ENCODE measurements at places on chromosomes 5 and 9. TPM values are rescaled to one million over a fixed set of nuclear protein-coding genes. Genes with fewer than 3 reads are reported as not detected.

DNA sequence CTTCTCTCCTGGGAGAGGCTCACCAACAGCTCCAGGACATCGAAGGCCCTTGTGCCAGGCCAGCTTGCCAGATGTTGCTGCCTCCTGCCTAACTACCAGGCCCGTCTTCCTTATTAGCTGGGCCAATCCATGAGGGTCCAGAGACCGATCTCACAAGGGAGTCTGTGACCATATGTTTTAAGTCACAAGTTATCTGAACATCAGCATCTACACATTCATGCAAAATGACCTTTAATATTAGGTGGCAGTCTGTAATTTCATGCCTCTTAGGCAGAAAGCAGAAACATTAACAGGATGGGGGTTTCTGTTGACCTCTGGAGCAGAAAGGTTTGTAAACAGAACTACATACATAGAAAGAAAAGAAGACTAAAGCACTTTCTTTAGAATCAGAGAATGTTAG is 75.1 kb upstream of the SLC25A51 start:
- DNase-seq: no peak

The RIGI gene
- total RNA-seq: 8.4 TPM

GRCh38 chr5:81422671-81423070 is 28.7 kb upstream of the ACOT12 start:
- no peak for DNase-seq

DNA sequence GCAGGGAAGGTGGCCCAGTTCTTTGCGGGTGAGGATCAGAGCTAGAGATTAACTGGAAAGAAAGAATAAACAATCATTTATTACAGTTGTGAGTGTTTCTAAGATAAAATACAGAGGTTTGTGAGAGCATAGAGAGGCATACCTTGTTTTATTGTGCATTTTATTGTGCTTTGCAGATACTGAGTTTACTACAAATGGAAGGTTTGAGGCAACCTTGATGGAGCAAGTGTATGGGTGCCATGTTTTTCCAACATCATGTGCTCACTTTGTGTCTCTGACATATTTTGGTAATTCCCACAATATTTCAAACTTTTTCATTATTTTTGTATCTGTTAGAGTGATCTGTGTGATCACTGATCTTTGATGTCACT is 715 bp upstream of the C5orf34 start:
- no peak for DNase-seq

DNA sequence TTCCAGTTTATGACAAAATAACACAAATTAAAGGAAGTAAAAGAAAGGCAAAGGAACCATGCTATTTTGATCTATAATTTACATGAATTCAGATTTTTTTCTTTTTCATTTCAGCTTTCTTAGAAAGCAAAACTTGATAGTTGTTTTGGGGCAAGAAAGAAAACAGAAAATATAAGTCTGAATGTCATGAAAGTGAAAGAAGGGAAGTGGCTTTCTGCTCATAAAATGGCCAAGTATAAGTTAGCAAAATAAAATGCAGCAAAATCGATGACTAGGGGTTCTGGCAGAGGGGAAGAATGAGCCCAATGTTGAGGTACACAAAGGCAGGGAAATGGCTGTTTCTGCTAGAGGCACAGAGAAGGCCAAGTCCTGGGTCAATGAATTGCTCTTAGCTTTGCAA is 3.0 kb upstream of the IFNW1 start:
- no peak for DNase-seq

- DNase-seq: no peak
Measured at GRCh38 chr9:6418764-6419163, 5.8 kb downstream of the UHRF2 start.

DNA sequence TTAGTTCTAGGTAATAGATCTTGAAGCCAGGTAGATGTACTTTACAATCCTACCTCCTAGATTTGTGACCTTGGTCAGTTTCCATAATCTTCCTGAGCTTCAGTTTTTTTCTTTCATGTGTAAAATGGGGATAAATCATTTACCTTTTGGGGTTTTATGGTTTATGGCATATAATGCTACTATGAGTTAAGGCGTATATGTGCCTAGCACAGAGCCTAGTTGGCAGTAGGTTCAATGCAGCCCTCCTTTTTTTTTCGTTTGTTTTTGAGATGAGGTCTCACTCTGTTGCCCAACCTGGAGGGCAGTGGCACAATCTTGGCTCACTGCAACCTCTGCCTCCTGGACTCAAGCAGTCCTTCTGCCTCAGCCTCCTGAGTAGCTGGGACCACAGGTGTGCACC is 28.8 kb downstream of the EGFLAM start:
- DNase-seq: no peak

GRCh38 chr5:119335261-119335677 is 20.6 kb upstream of the TNFAIP8 start:
- no peak for DNase-seq

The IFNK gene
- not detected for total RNA-seq

The TAF11L5 gene
- total RNA-seq: not detected

GRCh38 chr9:99357575-99357974 is 135.5 kb downstream of the SEC61B start:
- no peak for DNase-seq

DNA sequence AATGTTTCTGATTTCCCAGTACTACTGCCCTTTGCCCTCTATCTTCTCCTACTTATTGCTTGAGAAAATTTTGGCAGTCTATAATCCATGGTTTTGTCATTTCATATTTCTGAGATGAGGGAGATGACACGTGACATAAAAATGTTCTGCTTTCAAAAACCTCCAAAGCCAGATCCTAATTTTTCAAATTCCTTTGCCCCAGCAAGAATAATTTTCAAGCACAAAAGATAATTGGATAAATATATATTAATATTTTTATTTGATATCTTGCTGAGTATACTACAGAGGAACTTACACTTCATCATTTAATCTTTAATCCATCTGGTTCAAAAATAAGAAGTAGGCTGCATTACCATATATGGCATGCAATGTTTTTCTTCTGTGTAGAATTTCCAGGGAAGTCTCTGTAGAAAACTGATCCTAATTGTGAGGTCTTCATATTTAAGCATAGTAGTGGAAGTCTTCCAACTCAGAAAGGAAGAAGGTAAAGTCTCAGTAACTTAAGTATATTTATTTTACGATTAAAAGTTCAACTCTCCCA is 1738.8 kb downstream of the EFNA5 start:
- DNase-seq: no peak

GRCh38 chr9:87148331-87149104 is 201.2 kb upstream of the GAS1 start:
- DNase-seq: peak; percentile 74

The MARCHF3 gene
- 47.9 TPM for total RNA-seq

- DNase-seq: no peak
Measured at GRCh38 chr9:78893774-78894401, 597.0 kb downstream of the PSAT1 start.

DNA sequence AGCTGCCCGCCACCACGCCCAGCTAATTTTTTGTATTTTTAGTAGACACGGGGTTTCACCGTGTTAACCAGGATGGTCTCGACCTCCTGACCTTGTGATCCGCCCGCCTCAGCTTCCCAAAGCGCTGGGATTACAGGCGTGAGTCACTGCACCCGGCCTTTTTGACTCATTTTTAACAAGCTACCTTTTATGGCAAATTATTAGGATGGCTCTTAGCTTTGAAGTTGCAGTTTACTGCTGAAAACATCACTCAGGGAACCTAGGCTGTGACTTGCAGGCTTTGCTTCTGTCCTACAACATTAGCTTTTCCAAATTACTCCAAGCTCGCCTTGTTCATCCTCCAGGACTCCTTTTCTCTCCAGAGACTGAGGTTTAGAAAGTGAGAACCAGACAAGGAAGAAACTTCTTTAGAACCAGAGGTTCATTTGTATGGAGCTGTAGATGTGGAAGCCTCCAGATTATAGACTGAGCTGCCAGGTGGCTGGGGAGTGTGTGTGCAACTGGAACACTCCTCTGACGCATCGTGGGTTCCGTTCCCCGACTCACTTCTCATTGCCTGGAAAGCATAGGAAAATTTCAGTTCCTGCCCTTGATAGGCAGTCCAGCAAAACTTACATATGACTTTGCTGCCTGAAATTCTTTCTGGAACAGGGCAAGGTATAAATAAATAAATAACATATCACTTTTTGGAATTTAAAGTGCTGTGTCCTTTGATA is 23.8 kb upstream of the SPTAN1 start:
- DNase-seq: no peak

The CCL27 gene
- total RNA-seq: not detected

GRCh38 chr9:123455187-123455586 is 99.2 kb downstream of the CRB2 start:
- no peak for DNase-seq

DNA sequence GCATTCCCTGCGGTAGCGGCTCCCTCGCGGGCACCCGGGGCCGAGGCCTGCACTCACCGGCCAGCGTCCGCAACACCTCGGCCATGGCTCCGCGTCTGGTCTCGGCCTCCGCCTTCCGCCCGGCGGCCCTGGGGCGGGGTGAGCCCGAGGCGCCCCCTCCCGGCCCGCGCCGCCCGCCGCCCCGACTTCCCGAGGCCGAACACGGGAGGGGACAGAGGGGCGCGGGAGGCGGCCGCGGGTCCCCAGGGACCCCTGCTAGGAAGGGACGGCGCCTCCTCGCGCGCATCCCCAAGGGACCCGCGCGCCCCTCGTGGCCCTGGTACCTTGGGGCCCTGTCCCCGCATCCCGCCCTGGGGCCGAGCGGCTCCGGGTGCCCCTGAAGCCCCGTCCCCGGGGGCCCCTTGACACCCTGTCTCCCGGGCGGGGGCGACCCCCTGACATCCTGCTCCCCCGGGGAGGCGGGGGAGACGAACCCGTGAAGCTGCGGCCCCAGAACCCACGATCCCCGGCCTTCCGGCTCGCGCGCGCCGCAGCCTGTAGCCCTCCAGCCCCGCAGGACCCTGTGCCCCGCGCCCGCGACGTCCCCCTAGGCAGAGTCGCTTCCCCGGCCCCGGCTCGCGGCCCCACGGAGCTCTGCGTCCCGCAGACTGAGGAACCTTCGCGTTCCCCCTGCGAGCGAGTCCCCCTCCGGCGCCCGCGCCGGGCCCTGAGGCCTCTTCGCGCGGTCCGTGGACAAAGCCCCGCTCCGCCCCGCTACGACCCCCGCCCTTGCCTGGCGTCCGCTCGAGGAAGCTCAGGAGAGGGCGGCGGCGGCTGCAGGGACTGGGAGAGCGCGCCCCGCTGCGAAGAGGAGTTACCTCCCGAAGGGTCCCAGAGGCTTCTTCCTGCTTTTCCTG is at the start of gene ABO:
Gene ABO, minus strand, starts transcription at position 97 of the 896 bp plus-strand sequence.
- peak; percentile 45 for DNase-seq

- no peak for DNase-seq
Measured at GRCh38 chr5:139105621-139106071, 92.5 kb downstream of the SIL1 start.

The IPPK gene
- 10.1 TPM for total RNA-seq

GRCh38 chr9:127686461-127687393 is 20.1 kb upstream of the CFAP157 start:
- no peak for DNase-seq

GRCh38 chr5:178272591-178272990 is 40.0 kb upstream of the PHYKPL start:
- DNase-seq: no peak

GRCh38 chr5:138354926-138355378 is 2.5 kb downstream of the KDM3B start:
- peak; percentile 16 for DNase-seq

The MIER3 gene
- 52.3 TPM for total RNA-seq

The NOXA1 gene
- total RNA-seq: 0.36 TPM
